Pulmonary artery endothelial cell (primary cell): ENCODE measurements at places on chromosomes 5 and 9.
A peak's percentile ranks its signal among the peaks of the same experiment; 100 is the strongest.

GRCh38 chr9:18014556-18014955 is 435.7 kb downstream of the SH3GL2 start:
- DNase-seq = no peak

- no peak for DNase-seq
These were observed 232.3 kb upstream of the ANKH start for GRCh38 chr5:15103864-15104263.

DNA sequence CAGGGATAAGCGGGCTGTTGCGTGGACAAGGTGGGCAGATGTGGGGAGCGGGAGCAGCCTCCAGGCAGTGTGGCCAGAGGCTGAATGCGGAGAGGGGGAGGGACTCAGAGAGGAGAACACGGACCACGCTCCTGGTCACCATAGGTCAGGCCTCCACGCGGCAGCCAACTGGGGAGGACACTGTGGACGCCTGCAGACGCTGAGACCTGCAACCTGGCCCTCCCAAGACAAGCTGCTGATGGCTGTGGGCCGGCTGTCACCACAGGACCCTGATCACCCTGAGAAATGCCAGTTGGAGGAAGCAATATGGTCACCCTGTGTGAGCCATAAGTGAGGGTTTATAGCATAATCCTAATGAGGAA is 16.8 kb downstream of the LPCAT1 start:
- DNase-seq = no peak

DNA sequence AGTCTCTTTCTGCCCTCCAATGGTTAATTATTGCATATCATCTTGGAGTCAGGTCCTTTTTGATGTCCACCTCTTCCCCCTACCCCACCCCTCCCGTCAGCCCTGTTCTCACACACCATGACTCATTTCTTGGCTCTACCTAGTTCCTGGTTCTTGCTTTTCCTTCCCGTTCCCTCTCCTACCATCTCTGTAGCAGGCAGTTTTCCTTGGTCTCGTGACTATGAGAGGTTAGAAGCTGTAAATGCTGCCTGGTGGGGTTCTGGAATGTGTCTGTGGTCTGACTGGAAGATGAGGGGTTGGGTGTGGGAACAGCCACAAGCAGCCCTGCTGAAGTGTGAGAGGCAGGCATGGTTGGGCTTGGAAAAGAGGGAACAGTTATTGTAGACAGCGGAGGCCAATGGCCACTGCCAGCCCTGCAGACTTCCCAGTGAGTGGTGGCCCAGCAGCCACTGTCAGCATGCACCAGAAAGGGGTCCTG is 18.2 kb downstream of the SLC22A5 start:
- peak; percentile 91 for DNase-seq
